ENCODE measurements at places on chromosomes 5 and 9.

- no peak overlapping the region for H3K27ac ChIP-seq
- no peak for DNase-seq
- no peaks in the 10 kb centered on the region for H3K36me3 ChIP-seq
- H3K4me1 ChIP-seq: no peaks in the 10 kb centered on the region
These were observed 98.3 kb upstream of the PRRC1 start for GRCh38 chr5:127418974-127419682.

DNA sequence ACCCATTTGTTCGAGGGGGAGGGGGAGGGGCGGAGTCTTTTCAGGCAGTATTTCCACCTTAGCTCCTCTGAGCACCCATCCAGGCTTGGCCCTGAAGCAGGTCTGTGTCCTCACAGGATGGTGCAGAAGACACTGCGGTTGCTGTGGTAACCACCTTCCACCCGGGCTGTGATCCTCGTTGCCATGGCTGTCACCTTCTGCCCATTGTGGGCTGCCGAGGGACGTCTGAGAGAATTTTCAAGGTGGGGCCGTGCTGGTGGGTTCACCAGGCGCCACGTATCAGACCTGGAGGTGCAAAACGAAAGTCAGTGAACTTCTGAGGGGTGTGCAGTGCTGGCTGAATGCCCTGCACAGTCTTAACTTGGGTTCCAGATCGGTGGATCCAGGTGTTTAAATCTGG is 26.7 kb downstream of the POLR1E start:
- DNase-seq: no peak
- no peaks in the 10 kb centered on the region for H3K4me1 ChIP-seq
- H3K27ac ChIP-seq: no peak overlapping the region
- H3K4me3 ChIP-seq: no peak overlapping the region
- H3K27me3 ChIP-seq: no peaks in the 10 kb centered on the region

GRCh38 chr5:14310901-14311300 is 167.8 kb downstream of the TRIO start:
- H3K4me1 ChIP-seq: no peaks in the 10 kb centered on the region
- peaks cover 3% of the 10 kb centered on the region for H3K36me3 ChIP-seq
- no peak overlapping the region for H3K4me3 ChIP-seq
- no peak overlapping the region for H3K27ac ChIP-seq
- H3K27me3 ChIP-seq: no peaks in the 10 kb centered on the region
- no peak for DNase-seq

DNA sequence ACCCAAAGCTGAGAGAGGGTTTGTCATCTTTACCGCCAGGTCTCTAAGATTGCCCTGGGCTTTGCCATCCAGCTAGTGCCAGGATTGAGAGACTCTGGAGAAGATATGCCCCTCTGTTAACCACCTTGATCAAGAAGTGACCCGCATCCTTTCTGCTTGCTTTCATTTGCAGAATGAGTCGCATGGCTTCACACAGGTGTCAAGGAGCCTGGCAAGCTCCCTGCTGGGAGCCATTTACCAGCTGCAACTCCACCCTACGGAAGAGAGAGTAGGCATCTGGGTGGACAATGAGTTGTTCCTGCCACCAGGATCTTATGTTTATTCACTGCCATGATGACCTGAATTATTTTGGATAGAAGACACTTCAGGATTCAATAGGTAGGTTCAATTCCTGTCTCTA is 43.0 kb downstream of the HSD17B3 start:
- no peaks in the 10 kb centered on the region for H3K27me3 ChIP-seq
- DNase-seq: no peak
- H3K4me1 ChIP-seq: no peaks in the 10 kb centered on the region
- H3K36me3 ChIP-seq: no peaks in the 10 kb centered on the region
- H3K4me3 ChIP-seq: no peak overlapping the region

GRCh38 chr9:126532019-126532462 is 81.7 kb upstream of the LMX1B start:
- H3K27ac ChIP-seq: no peak overlapping the region
- H3K4me1 ChIP-seq: no peaks in the 10 kb centered on the region
- H3K27me3 ChIP-seq: peaks cover 8% of the 10 kb centered on the region
- no peak for DNase-seq
- no peak overlapping the region for H3K4me3 ChIP-seq

DNA sequence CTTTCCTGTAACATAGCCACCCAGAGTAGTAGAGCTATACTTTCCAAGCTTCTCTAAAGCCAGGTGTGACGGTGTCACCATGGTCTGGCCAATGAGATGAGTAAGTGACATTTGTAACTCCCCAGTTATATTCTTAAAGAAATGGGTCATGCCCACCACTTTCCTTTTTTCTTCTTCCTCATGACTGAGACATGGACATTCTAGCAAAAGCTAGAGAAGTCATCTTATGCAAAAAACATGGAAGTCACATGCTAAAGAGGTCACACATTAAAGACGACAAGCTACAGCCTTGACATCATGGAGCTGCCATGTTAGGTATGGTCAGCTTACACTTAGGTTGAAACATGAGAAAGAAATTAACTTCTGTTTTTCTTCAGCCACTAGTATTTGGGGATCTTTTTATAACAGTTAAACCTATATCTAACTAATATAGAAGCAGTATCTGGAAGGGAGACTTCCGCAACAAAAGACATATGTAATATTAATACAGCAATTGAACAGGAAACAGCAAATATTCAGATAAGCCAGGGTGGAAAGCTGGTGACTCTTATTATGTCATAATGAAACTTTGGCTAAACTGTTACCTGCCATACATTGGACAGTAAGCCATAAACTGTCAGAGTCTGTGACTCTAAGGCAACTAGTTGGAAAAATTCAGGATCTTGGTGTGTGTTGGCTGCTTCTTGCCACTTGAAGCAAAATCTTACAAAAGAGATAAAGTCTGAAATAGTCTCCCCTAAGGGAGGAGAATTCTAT is 54.7 kb upstream of the SNX2 start:
- no peak for DNase-seq
- no peaks in the 10 kb centered on the region for H3K4me1 ChIP-seq
- H3K4me3 ChIP-seq: no peak overlapping the region
- H3K27me3 ChIP-seq: no peaks in the 10 kb centered on the region
- H3K27ac ChIP-seq: no peak overlapping the region

- peaks cover 8% of the 10 kb centered on the region for H3K27me3 ChIP-seq
- H3K4me1 ChIP-seq: no peaks in the 10 kb centered on the region
- H3K27ac ChIP-seq: no peak overlapping the region
- H3K4me3 ChIP-seq: no peak overlapping the region
- no peak for DNase-seq
These were observed 81.2 kb upstream of the LMX1B start for GRCh38 chr9:126532489-126532888.

DNA sequence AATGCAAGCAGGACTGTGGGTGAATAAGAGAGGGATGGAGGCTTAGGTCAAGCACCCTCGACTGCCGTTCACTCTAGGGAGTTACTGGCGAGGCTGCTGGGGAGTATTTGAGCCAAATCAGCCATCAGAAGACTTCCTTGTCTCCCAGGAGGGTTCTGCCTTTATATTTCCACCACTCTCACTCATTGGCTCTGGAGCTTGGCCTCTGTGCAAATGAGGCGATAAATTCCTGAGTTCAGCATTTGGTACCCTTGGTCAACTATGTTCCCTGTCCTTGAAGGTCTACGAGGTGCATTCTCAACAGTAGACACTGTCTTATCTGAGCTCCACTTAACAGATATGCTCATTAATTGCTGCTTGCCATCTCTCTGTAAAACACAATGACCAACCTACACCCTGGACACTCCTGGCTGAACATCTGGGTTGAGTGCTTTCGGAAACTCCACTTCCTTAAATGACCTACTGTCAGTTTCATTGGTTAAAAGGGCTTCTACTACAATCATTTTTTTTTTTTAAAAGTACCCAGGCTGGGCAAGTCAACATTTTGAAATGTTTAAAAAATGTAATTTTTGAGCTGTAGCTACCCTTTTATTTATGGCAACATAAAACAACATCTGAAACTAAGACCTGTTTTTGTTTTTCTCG is 153.2 kb downstream of the NTRK2 start:
- no peak overlapping the region for H3K4me3 ChIP-seq
- H3K27me3 ChIP-seq: no peaks in the 10 kb centered on the region
- no peaks in the 10 kb centered on the region for H3K4me1 ChIP-seq
- H3K27ac ChIP-seq: no peak overlapping the region
- no peak for DNase-seq

All from colonic mucosa (tissue), 4 donors.